Body of pancreas (tissue), 4 donors: ENCODE measurements at places on chromosomes 1 and 21. TPM values are rescaled to one million over a fixed set of nuclear protein-coding genes. Genes with fewer than 3 reads are reported as not detected.

GRCh38 chr1:53545663-53546408 lies 86.6 kb downstream of the DMRTB1 start:
- peaks cover 14% of the 10 kb centered on the region for H3K4me1 ChIP-seq
- no peaks in the 10 kb centered on the region for H3K27me3 ChIP-seq
- DNase-seq: no peak
- no peak overlapping the region for H3K4me3 ChIP-seq

DNA sequence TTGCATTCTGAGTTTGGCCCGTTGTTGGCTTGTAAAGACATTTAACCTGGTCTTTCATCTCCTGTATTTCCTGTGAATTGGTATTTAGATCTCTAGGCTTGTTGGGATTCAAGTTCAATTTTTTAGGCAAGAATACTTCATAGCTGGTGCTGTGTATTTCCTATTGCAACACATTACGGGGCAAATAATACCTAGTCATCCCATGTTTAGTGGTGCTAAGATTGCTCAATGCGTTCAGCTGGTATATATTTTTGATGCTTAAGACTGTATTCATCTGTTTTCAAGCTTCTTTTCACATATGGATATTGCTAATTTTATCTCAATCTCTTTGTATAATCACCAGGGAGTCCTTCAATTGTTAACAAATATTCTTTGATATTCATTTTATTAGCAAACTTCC lies 87.5 kb upstream of the ZBTB18 start:
- no peaks in the 10 kb centered on the region for H3K27me3 ChIP-seq
- no peak overlapping the region for H3K4me3 ChIP-seq
- no peak overlapping the region for H3K27ac ChIP-seq

GRCh38 chr1:23895082-23895481 lies 18.1 kb downstream of the CNR2 start:
- no peak for DNase-seq
- H3K4me1 ChIP-seq: no peaks in the 10 kb centered on the region
- no peak overlapping the region for H3K27ac ChIP-seq
- no peaks in the 10 kb centered on the region for H3K27me3 ChIP-seq

DNA sequence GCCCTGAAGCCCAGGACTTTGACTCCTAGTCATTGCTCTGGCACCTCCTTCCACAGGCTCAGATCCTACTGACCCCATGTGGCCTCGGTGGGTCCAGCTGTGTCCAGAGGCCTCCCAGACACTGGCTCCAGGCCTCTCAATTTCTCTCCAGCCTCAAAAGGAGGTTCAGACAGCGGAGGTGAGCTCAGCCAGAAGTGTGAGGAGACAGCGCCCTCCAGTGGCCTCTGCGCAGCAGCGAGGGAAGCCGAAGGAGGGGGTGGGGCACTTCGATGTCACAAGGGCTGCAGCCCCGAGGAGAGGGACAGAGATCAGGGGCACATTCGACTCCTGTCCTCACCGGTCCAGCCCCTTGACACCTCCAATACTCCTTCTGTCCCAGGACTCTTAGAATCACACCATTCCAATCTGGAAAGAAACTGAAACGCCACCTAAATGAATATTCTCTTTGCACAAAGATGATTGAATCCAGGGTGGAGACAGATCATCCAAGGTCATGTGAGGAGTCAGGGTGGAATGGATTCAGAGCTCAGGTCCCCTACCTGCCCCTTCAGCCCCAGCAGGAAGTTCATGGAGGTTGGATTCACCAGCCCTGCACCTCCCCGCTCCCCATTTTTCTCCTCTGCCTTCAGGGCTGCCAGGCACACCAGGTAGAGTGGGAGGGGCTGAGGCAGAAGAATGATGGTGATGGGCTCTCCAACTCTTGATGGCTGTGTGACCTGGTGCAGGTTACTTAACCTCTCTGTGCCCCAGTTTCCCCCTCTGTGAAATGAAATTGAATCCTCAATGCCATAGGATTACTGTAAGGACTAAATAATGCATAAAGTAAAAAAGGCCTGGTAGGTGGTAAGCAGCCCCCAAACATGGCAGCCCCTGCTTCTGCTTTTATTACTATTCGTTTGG lies 34.8 kb upstream of the ZBTB40 start:
- peak; percentile 83 for DNase-seq
- no peaks in the 10 kb centered on the region for H3K27me3 ChIP-seq
- no peak overlapping the region for H3K4me3 ChIP-seq
- H3K36me3 ChIP-seq: no peaks in the 10 kb centered on the region

- no peak for DNase-seq
- no peaks in the 10 kb centered on the region for H3K4me1 ChIP-seq
- H3K36me3 ChIP-seq: no peaks in the 10 kb centered on the region
Measured at GRCh38 chr1:109826930-109827349, 63.2 kb upstream of the EPS8L3 start.

TTC22 gene
- total RNA-seq: 15.6 TPM

IFI16 gene
- total RNA-seq: 11.2 TPM

- no peaks in the 10 kb centered on the region for H3K36me3 ChIP-seq
- no peaks in the 10 kb centered on the region for H3K4me1 ChIP-seq
- no peak overlapping the region for H3K4me3 ChIP-seq
Measured at GRCh38 chr1:101592845-101593244, 356.0 kb downstream of the S1PR1 start.

ATP1A1 gene
- 593 TPM for total RNA-seq

- DNase-seq: peak; percentile 39
- no peak overlapping the region for H3K4me3 ChIP-seq
- H3K36me3 ChIP-seq: no peaks in the 10 kb centered on the region
Measured at GRCh38 chr1:161207173-161207572, 5.0 kb downstream of the NDUFS2 start.

DNA sequence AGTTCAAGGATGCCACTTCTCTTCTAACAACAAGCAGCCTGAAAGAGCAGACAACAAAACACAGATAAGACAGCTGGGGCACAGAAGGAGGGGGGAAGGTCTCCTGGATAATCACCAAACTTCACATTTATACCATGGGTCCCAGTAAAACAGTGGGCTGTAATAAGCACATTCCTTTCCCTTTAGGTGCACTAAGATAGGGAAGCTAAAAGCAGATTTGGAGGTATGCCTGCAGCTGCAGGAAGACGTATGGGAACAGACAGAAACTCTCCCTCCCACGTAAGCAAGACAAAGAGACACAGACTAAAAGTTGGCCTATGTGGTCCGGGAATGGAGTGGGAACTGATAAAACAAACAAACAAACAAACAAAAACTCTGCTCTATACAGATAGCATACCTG lies 612.1 kb downstream of the MRPL39 start:
- H3K27me3 ChIP-seq: no peaks in the 10 kb centered on the region
- no peaks in the 10 kb centered on the region for H3K4me1 ChIP-seq
- DNase-seq: no peak
- H3K27ac ChIP-seq: no peak overlapping the region
- no peak overlapping the region for H3K4me3 ChIP-seq
- H3K36me3 ChIP-seq: no peaks in the 10 kb centered on the region

MYBPH gene
- not detected for total RNA-seq

- no peaks in the 10 kb centered on the region for H3K27me3 ChIP-seq
- no peak overlapping the region for H3K4me3 ChIP-seq
- peaks cover 6% of the 10 kb centered on the region for H3K36me3 ChIP-seq
Measured at GRCh38 chr1:23701310-23701709, 9.7 kb downstream of the RPL11 start.

LMX1A gene
- total RNA-seq: not detected

PPP1R12B gene
- total RNA-seq: 33.0 TPM

KAZN gene
- total RNA-seq: 3.4 TPM

DNA sequence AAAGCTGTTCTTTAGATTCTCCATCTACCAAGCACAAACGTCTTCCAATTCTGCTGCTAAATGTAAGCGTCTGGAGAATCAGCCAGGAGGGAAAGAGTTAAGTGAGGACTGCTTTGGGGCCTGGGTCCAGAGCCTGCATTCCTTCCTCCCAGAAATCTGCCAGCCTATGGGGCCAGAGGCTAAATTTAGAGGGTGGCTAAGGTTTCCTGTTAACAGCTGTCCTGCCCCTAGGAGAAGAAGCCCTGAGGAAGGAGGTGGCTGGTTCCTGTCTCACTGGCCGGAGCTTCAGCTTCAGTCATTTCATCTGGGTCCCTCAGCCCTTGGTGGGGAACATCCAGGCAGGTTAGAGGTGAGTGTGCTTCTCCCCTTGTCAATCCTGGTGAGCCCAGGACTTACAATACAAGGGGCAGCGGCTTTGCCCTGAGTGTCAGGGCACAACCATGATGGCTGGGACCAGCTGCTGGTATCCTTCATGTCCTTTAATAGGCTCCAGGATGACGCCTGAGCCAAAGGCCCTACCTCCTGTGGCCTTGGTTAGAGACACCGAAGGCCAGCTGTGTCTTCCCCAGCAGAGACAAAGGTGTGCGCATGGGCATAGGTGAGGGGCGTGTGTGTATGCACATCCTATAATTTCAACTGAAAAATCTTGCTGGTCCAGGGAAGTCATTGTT lies at the start of gene STYXL2:
STYXL2 (plus strand) TSS at position 230 of the 671 bp plus-strand sequence. CDS start 775 bp downstream, outside the sequence.
- no peaks in the 10 kb centered on the region for H3K4me1 ChIP-seq
- H3K27me3 ChIP-seq: no peaks in the 10 kb centered on the region
- H3K36me3 ChIP-seq: no peaks in the 10 kb centered on the region
- H3K27ac ChIP-seq: no peak within 1 kb of the TSS

GRCh38 chr1:204846546-204846945 lies 24.1 kb upstream of the NFASC start:
- no peak overlapping the region for H3K27ac ChIP-seq
- DNase-seq: peak; percentile 15
- H3K36me3 ChIP-seq: no peaks in the 10 kb centered on the region
- H3K4me3 ChIP-seq: no peak overlapping the region
- peaks cover 4% of the 10 kb centered on the region for H3K4me1 ChIP-seq

DNA sequence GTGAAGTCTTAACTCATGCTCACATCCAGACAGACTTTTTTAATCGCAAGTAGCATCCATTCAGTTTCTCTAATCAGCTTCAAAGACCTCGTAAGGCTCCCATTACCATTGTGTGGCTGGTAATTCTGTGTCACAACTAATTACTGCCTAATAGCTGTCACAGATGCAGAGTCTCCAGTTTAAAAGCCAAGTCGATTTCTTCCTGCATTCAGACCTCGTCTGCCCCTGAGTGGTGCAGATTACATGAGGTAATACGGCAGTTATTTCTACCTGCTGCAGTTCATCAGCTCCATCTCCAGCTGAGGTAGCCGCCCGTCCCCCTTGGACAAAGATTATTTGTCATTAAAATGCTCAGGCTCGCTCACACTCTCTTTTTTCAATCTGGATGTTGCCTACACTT lies 34.4 kb upstream of the OLIG2 start:
- no peaks in the 10 kb centered on the region for H3K4me1 ChIP-seq
- H3K36me3 ChIP-seq: no peaks in the 10 kb centered on the region
- H3K4me3 ChIP-seq: no peak overlapping the region
- no peaks in the 10 kb centered on the region for H3K27me3 ChIP-seq

RNF220 gene
- total RNA-seq: 85.4 TPM

DNA sequence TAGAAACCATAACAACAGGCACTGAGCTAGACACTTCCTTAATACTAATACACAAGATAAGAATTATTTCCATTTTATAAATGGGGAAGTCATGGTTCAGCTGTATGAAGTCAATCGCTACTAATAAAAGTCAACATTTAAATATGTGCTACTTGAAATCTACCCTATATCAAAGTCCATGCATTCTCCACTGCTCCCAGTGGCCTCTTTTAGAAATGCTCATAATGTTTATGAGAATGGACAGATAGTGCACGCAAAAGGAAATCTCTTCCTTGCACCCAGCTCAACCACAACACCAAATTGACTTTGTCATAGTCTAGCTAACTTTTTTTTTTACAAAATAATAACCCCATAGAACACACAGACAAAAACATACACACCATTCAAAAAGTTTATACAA lies 281.7 kb upstream of the CXADR start:
- H3K27ac ChIP-seq: no peak overlapping the region
- H3K4me3 ChIP-seq: no peak overlapping the region
- H3K4me1 ChIP-seq: no peaks in the 10 kb centered on the region
- H3K36me3 ChIP-seq: no peaks in the 10 kb centered on the region

DNA sequence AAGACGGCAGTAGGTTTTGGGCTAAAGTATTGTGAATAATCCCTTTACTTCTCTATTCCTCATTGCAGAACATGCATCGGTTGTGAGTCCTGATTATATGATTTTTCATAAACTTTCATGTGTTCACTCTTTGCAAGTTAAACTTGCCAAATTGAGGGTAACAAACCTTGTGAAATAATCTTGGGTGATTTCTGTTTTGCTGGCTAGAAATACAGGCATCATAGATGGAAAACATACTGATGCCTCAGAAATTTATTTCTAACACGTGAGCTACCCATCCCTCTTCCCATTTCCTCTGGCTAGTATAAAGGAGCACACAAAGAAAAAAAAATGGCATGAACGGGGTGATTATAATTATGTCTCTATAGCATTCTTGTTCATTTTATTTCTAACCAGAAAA lies 39.6 kb downstream of the RGS5 start:
- H3K27me3 ChIP-seq: no peaks in the 10 kb centered on the region
- no peaks in the 10 kb centered on the region for H3K4me1 ChIP-seq
- H3K4me3 ChIP-seq: no peak overlapping the region
- H3K27ac ChIP-seq: no peak overlapping the region
